ENCODE measurements at places on chromosomes 12 and 14.

GRCh38 chr12:109439181-109439580, 37.9 kb downstream of the KCTD10 start:
- no peak overlapping the region for H3K27ac ChIP-seq
- H3K4me3 ChIP-seq, result no peak overlapping the region
- no peaks in the 10 kb centered on the region for H3K36me3 ChIP-seq
- no peaks in the 10 kb centered on the region for H3K4me1 ChIP-seq
- no peak for DNase-seq

DNA sequence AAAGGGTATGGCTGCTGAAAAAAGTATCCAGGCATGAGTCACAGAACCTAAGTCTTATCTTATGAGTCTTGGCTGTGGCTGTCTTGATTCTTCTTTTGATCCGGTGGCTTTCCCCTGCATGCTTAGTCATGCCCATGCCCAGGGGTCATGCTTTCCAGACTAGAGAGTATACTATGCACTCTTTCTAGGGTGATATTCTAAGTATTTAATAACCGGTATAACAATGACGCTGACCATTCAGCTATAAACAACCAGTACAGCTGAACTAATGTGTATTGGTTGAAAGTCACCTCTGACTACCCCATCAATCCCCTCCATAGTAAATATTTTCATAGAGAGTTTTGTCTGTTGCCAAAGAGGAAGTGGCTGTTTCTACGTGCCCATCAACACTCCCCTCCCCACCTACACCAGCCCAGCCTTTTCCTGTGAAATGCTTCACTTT, 34.7 kb upstream of the NRXN3 start:
- H3K27me3 ChIP-seq, result no peaks in the 10 kb centered on the region
- H3K4me1 ChIP-seq, result no peaks in the 10 kb centered on the region
- H3K36me3 ChIP-seq, result no peaks in the 10 kb centered on the region
- no peak overlapping the region for H3K27ac ChIP-seq
- H3K4me3 ChIP-seq, result no peak overlapping the region
- DNase-seq, result no peak

- H3K27ac ChIP-seq, result no peak overlapping the region
- no peak overlapping the region for H3K4me3 ChIP-seq
- DNase-seq, result no peak
- no peaks in the 10 kb centered on the region for H3K36me3 ChIP-seq
These were observed 23.1 kb downstream of the GMFB start for GRCh38 chr14:54465654-54466053.

GRCh38 chr12:42648061-42648460, 58.5 kb upstream of the PRICKLE1 start:
- no peak overlapping the region for H3K4me3 ChIP-seq
- no peak overlapping the region for H3K27ac ChIP-seq

DNA sequence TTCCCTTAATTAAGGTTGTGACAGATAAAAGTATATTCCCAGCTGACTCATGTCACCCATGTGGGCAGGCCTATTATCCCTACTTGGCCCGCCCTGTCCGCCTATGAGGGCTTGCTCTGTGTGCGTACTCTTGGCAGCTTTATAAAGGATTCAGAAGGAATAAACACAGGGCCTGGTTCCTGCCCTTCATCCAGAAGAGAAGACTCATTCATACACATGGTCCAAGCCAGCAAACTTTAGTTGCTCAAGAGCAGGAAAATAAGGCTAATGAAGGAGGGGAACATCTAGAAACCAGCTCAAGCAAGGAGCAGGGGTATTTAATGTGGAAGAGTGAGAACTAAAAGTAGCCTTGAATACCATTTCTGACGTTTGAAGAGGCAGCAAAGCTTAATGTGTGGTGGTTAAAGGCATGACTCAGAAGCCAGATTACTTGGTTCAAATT, 141.9 kb downstream of the CRADD start:
- peaks cover 6% of the 10 kb centered on the region for H3K4me1 ChIP-seq
- no peaks in the 10 kb centered on the region for H3K36me3 ChIP-seq
- no peak overlapping the region for H3K4me3 ChIP-seq

DNA sequence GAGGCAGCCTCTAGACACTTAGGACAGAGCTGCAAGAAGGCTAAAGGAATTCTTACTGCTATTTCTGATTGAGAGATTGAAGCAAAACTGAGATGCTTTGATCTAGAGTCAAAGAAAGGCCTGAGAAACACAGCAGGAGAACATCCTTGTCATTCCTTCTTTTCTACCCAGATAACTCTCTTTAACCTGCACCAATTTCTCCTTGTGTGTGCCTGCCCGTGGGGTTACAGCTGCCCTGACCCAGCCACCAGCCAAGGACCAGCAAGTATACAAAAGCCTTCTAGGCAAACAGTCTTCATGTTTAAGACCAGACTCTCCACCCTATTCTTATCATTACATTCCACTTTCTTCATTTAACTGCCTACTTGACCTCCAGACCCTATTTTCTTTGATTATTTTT, 81.7 kb upstream of the PRB2 start:
- no peaks in the 10 kb centered on the region for H3K36me3 ChIP-seq
- no peaks in the 10 kb centered on the region for H3K4me1 ChIP-seq
- no peak overlapping the region for H3K4me3 ChIP-seq
- H3K27ac ChIP-seq, result no peak overlapping the region
- no peaks in the 10 kb centered on the region for H3K27me3 ChIP-seq

DNA sequence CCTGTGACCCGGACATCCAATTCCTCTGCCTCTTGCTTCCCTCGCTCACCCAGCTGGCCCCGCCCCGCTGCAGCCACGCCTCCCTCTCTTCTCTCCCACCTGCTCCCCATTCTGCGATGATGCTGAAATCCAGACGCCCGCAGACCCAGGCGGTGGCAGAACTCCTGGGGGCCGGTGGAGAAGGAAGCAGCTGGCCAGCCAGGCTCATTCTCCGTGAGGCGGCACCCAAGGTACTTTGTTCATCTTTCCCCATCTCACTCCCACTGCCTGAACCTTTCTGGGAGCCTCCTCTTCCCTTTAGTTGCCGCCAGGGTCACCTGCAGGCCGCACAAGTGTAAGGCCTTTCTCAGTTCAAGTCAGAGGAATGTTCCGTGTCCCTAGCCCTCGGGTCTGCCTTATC, 35.7 kb downstream of the FOXN4 start:
- H3K27me3 ChIP-seq, result no peaks in the 10 kb centered on the region
- no peak for DNase-seq
- H3K4me1 ChIP-seq, result peaks cover 9% of the 10 kb centered on the region
- H3K36me3 ChIP-seq, result no peaks in the 10 kb centered on the region
- H3K27ac ChIP-seq, result no peak overlapping the region

DNA sequence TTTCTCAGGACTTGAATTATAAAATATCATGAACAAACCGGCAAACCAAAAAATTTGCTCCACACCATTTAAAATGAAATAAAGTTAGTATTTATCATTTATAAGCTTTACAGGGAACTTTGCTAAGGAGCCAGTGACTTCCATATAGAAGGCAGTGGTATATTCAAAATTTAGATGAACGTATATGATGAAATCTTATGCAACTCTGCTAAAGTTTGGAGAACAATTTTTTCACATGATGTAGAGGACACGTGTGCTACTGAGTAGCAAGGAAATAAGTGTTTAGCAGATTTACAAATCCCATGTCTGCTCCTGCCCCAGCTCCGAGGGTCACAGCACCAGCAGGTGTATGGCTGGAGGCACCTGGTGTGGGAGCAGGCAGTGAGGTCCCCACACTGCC, 70.8 kb upstream of the IFNG-AS1 start:
- H3K27ac ChIP-seq, result no peak overlapping the region
- H3K4me3 ChIP-seq, result no peak overlapping the region
- DNase-seq, result no peak
- peaks cover 9% of the 10 kb centered on the region for H3K4me1 ChIP-seq
- H3K27me3 ChIP-seq, result peaks cover 2% of the 10 kb centered on the region

GRCh38 chr12:71157601-71158233, at the start of gene TSPAN8:
Gene TSPAN8 (minus strand): TSS chr12:71157999. CDS start chr12:71157678, 321 bp downstream.
- no peaks in the 10 kb centered on the region for H3K36me3 ChIP-seq
- peak within 1 kb of the TSS; percentile 83 for H3K27ac ChIP-seq
- DNase-seq, result peak; percentile 77
- no peaks in the 10 kb centered on the region for H3K4me1 ChIP-seq
- H3K4me3 ChIP-seq, result peak within 1 kb of the TSS; percentile 57
- no peaks in the 10 kb centered on the region for H3K27me3 ChIP-seq

- H3K4me3 ChIP-seq, result no peak overlapping the region
- no peaks in the 10 kb centered on the region for H3K27me3 ChIP-seq
- DNase-seq, result no peak
- H3K36me3 ChIP-seq, result no peaks in the 10 kb centered on the region
These were observed 186.0 kb downstream of the TMTC3 start for GRCh38 chr12:88328090-88328489.

GRCh38 chr14:33404054-33404453, 465.4 kb downstream of the NPAS3 start:
- H3K27ac ChIP-seq, result no peak overlapping the region
- no peak for DNase-seq
- H3K4me3 ChIP-seq, result no peak overlapping the region
- H3K4me1 ChIP-seq, result no peaks in the 10 kb centered on the region

- H3K36me3 ChIP-seq, result no peaks in the 10 kb centered on the region
- H3K4me1 ChIP-seq, result peaks cover 41% of the 10 kb centered on the region
- no peak for DNase-seq
- H3K27ac ChIP-seq, result peak overlapping the region; percentile 91
- no peak overlapping the region for H3K4me3 ChIP-seq
- H3K27me3 ChIP-seq, result no peaks in the 10 kb centered on the region
These were observed 1.5 kb upstream of the PPP1CC start for GRCh38 chr12:110744151-110744571.

- no peak overlapping the region for H3K4me3 ChIP-seq
- no peak overlapping the region for H3K27ac ChIP-seq
- H3K4me1 ChIP-seq, result no peaks in the 10 kb centered on the region
- H3K27me3 ChIP-seq, result no peaks in the 10 kb centered on the region
- no peak for DNase-seq
These were observed 208.0 kb upstream of the DIO2 start for GRCh38 chr14:80419345-80419744.

DNA sequence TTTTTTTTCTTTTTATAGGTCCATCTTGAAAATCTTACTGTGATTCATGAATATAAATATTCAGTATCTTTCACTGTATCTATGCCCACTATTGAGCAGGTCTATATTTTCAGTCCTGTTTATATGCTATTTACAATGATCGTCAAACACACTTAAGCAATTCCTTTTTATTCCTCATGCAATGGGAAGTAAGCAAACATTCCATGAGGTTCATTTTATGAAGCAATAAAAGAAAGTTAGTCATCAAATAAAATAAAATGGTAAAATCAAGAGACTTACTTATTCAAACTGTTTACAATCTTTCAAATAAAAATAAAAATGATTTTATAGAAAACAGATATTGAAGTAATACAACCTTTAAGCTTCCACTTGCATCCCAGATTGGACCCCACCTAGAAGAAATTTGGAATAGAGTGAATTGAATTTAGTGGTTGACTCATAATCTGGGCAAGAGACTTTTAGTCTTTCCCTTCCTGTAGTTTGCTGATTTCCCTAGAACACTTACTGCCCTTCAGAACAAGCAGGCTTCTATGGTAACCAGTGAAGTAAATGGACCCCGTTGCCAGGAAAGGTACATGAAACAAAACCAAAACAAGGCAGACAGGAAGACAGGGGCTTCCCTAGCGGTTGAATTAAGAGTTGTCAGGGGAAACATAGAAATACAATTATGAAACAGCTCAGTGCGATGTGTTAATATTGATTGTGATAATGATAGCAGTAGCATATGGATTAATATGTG, 241.0 kb upstream of the ATP2B1 start:
- H3K4me3 ChIP-seq, result no peak overlapping the region
- peak; percentile 45 for DNase-seq
- H3K27ac ChIP-seq, result peak overlapping the region; percentile 69

DNA sequence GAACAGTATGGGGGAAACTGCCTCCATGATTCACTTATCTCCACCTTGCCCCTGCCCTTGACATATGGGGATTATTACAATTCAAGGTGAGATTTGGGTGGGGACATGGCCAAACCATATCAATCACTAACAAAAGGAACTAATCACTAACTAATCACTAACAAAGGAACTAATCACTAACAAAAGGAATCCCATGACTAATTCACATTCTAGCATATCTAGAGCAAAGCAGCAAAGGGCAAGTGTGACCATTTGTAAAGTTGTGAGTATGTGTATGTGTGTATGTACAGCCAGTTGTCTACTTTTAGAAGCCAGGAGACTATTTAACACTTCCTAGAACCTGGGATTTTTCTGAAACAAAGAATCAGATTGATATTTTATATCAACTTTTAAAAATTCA, 30.9 kb upstream of the PCED1B start:
- no peaks in the 10 kb centered on the region for H3K36me3 ChIP-seq

DNA sequence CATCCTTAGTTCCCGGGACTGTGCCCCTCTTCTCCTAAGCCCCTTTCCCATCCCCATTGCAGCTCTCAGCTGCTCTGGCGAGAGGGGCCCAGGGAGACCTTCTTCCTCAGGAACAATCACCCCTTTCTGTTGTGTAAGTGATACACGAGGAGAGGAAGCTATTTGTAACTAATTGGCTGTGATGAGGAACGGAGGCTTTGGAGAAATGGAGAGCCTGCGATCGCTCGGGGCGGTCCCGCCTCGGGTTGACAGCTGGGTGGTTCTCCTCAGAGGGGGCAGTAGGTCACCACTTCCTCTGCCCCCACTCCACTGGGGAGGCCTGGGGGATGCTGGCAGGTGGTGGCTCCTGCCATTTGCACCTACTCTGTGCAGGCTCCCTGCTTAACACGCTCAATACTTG, 6.6 kb upstream of the PGF start:
- H3K27me3 ChIP-seq, result no peaks in the 10 kb centered on the region
- H3K36me3 ChIP-seq, result no peaks in the 10 kb centered on the region
- no peak overlapping the region for H3K4me3 ChIP-seq
- no peak overlapping the region for H3K27ac ChIP-seq
- H3K4me1 ChIP-seq, result no peaks in the 10 kb centered on the region

- H3K36me3 ChIP-seq, result no peaks in the 10 kb centered on the region
- no peak overlapping the region for H3K27ac ChIP-seq
- no peak for DNase-seq
- no peaks in the 10 kb centered on the region for H3K4me1 ChIP-seq
- H3K27me3 ChIP-seq, result no peaks in the 10 kb centered on the region
These were observed 396.8 kb downstream of the RPS29 start for GRCh38 chr14:49189375-49189774.

GRCh38 chr14:105053996-105054395, 11.2 kb downstream of the GPR132 start:
- no peak for DNase-seq
- H3K4me1 ChIP-seq, result peaks cover 6% of the 10 kb centered on the region
- H3K27ac ChIP-seq, result no peak overlapping the region
- no peak overlapping the region for H3K4me3 ChIP-seq
- no peaks in the 10 kb centered on the region for H3K36me3 ChIP-seq

DNA sequence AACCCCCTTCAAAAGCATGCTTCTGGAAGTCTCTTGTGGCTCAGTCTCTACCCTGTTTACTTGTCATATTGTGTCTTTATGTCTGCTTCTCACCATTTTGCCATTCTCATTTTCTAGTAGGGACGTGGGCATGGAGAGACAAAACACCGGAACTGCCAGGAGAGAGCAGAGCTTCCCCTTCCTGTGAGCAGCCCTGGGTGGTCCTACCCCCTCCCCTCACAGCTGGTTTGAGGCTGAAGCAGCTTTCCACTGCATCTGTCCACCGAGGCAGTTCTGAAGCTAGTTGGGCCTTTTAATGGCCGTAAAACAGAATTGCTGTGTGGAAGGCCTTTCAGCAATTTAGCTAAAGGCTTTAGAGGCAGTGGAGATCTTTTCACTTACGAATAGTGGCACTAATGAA, 77.0 kb downstream of the PELI2 start:
- H3K4me3 ChIP-seq, result no peak overlapping the region
- DNase-seq, result no peak
- H3K27me3 ChIP-seq, result no peaks in the 10 kb centered on the region
- peak overlapping the region; percentile 13 for H3K27ac ChIP-seq
